CD8-positive, alpha-beta memory T cell (primary cell): ENCODE measurements at places on chromosomes 1 and 21.

DNA sequence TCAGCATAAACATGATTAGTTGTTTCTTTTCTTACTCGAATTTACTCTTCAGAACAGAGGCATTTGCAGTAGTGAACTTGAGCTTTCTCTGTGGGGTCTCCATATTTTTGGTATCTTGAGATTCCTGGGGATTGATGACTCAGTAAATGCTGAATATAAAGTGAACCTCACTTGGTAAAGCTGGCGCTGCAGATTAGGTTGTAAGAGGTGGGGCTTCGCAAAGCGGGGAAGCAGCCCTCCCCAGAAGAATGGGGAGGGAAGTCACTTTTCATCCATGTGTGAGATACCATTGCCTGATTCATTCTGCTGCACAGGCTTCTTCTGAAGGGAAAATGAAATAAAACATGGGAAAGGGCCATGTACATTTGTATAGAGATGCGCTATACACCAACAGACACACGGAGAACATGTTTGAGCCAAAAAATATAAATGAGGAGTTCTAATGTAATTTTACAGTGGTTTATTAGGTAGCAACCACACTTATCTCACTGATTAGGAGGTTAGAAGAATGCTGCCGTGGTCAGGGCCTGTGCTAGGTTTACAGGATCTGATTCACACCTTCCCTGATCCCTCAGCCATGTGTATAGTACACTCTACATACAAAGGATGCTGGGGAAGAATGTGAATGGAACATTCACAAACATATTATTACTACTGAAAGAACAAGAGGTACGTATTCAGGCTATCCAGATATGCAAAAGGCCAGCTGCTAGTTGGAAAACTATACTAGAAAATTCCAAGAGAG is 63.5 kb downstream of the DNTTIP2 start:
- H3K27ac ChIP-seq = no peak overlapping the region
- H3K36me3 ChIP-seq = no peaks in the 10 kb centered on the region
- H3K4me1 ChIP-seq = peaks cover 18% of the 10 kb centered on the region
- no peak for DNase-seq

GRCh38 chr1:64750875-64751274 is 6.0 kb downstream of the RAVER2 start:
- H3K27me3 ChIP-seq = no peaks in the 10 kb centered on the region
- H3K4me1 ChIP-seq = no peaks in the 10 kb centered on the region
- H3K36me3 ChIP-seq = no peaks in the 10 kb centered on the region
- no peak overlapping the region for H3K4me3 ChIP-seq
- H3K27ac ChIP-seq = no peak overlapping the region
- DNase-seq = no peak

DNA sequence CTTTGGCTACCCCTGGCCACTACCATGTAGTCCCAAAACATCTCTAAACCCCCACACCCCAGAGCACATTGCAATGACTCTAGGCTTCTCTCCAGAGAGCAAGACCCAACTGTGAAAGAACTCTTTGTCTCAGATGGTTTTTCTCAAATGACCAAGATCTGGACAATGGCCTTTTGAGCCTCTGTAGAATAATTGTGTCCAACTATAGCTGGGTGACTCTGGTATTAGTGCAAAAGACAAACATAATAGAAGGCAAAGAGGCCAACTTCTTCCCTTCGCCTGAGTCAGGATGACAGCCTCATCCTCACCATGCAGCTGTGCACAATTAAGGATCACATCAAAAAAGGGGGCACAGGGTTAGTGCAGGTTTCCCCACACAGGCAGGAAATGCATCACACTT is 139.6 kb downstream of the BRINP2 start:
- H3K4me1 ChIP-seq = no peaks in the 10 kb centered on the region
- H3K4me3 ChIP-seq = no peak overlapping the region
- no peak overlapping the region for H3K27ac ChIP-seq
- no peaks in the 10 kb centered on the region for H3K36me3 ChIP-seq
- no peak for DNase-seq

DNA sequence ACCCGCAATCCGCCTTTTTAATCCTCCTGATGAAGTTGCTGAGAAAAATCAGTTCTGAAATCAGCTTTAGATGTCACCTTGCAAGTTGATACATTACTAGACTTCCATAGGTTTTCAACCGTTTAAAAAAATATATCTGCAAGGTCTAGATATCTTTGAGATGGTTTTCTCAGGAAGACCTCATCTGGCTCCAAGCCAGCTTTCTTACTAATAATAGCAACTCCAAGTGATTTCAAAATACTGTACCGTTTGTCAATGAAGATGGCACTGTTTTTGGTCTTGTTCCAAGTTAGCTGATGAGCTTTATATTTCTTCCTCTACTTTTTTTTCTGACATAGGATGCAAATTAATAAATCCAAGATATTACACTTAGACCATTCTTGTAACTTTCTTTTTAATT is 40.3 kb downstream of the LRRC8C start:
- H3K4me3 ChIP-seq = no peak overlapping the region
- H3K27me3 ChIP-seq = no peaks in the 10 kb centered on the region
- peaks cover 71% of the 10 kb centered on the region for H3K4me1 ChIP-seq
- H3K36me3 ChIP-seq = no peaks in the 10 kb centered on the region
- no peak for DNase-seq

DNA sequence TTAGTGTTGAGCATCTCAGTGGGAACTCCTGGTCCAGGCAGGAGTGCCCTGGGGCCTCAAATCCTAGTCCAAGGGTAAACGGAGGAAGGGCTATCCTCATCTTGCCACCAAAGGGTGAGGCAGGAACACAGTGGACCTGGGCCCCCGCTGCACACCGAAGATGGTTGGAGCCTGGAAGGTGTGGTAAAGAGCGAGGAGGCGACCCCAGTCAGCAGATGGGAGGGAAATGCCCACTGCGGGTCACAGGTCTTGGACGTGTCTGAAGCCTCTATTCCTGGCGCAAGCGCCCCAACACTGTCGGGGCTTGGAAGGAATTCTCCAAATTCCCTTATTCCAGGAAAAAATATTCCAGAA is 38.5 kb upstream of the SYNC start:
- H3K4me1 ChIP-seq = peaks cover 5% of the 10 kb centered on the region
- no peaks in the 10 kb centered on the region for H3K36me3 ChIP-seq
- H3K4me3 ChIP-seq = peak overlapping the region; percentile 12
- peak overlapping the region; percentile 61 for H3K27ac ChIP-seq
- peaks cover 10% of the 10 kb centered on the region for H3K27me3 ChIP-seq

DNA sequence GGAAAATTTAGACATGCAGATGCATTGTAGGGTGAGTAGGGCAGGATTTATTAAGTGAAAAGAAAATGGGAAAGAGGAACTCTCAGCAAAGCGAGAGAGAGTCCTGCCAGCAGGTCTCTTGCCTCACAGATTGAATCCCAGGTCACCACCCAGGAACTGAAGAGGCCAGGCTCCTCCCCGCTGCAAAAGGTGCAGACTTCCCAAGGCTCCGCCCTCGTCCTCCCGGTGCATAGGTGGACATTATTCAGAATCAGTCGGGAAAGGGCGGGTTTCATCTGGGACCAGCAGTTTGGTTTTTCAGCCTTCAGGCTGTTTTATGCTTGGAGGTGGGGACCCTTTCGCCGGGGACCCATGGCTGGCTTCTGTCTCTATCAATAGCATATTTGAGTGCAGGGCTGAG is 41.6 kb upstream of the APP start:
- no peaks in the 10 kb centered on the region for H3K36me3 ChIP-seq
- H3K4me1 ChIP-seq = no peaks in the 10 kb centered on the region
- H3K27ac ChIP-seq = no peak overlapping the region
- no peaks in the 10 kb centered on the region for H3K27me3 ChIP-seq

DNA sequence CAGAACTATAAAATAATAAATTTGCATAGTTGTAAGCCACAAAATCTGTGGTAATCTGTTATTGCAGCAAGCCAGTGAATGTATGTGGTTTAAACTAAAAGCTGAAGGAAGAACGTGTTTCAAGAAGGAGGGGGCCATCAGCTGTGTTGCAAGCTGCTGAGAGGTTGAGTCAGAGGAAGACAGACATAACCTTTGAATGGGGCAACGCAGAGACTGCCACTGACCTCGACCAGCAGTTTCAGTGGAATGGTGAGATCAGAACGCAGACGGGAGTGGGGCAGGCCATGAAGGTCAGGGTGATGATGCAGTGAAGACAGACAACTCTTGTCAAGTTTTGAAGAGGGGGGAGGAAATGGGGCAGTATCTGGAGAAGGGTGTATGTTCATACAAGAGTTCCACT is 23.2 kb upstream of the QSOX1 start:
- no peak overlapping the region for H3K4me3 ChIP-seq
- DNase-seq = no peak
- no peaks in the 10 kb centered on the region for H3K27me3 ChIP-seq
- no peak overlapping the region for H3K27ac ChIP-seq
- H3K4me1 ChIP-seq = no peaks in the 10 kb centered on the region

DNA sequence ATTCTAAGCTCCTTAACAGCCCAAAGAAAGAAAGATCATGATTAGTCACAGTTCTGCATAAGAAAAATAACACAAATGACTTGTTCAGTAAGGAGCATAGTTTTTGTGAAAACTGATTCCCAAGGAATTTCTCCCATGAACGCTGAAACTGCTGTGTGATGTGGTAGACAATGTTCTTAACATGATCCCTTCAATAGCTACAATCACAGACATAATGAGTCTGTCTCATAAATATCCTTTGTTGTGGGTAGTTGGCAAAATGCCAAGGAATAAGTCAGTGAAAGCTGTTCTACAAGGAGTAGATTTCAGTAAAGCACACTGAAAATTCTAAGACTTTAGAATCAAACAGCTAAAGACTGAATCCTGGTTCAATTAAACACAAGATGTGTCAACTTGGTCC is 404.8 kb downstream of the HLX start:
- no peaks in the 10 kb centered on the region for H3K27me3 ChIP-seq
- DNase-seq = no peak

- H3K27ac ChIP-seq = no peak overlapping the region
- no peak for DNase-seq
- H3K4me1 ChIP-seq = no peaks in the 10 kb centered on the region
Measured at GRCh38 chr1:189530162-189530561, 947.5 kb downstream of the BRINP3 start.

GRCh38 chr1:18945401-18945849 is 11.1 kb downstream of the IFFO2 start:
- no peaks in the 10 kb centered on the region for H3K27me3 ChIP-seq
- peaks cover 7% of the 10 kb centered on the region for H3K36me3 ChIP-seq
- H3K4me3 ChIP-seq = no peak overlapping the region
- H3K27ac ChIP-seq = no peak overlapping the region

- H3K4me3 ChIP-seq = no peak overlapping the region
- H3K4me1 ChIP-seq = peaks cover 7% of the 10 kb centered on the region
Measured at GRCh38 chr1:209630383-209631225, 21.6 kb downstream of the LAMB3 start.

- no peak for DNase-seq
- no peaks in the 10 kb centered on the region for H3K4me1 ChIP-seq
- H3K27ac ChIP-seq = no peak overlapping the region
- no peaks in the 10 kb centered on the region for H3K27me3 ChIP-seq
Measured at GRCh38 chr21:35987475-35987874, 72.9 kb downstream of the SETD4 start.

GRCh38 chr1:51331206-51332100 is 1.1 kb upstream of the TTC39A start:
- no peak overlapping the region for H3K4me3 ChIP-seq
- peaks cover 4% of the 10 kb centered on the region for H3K4me1 ChIP-seq
- no peak for DNase-seq
- no peaks in the 10 kb centered on the region for H3K36me3 ChIP-seq

DNA sequence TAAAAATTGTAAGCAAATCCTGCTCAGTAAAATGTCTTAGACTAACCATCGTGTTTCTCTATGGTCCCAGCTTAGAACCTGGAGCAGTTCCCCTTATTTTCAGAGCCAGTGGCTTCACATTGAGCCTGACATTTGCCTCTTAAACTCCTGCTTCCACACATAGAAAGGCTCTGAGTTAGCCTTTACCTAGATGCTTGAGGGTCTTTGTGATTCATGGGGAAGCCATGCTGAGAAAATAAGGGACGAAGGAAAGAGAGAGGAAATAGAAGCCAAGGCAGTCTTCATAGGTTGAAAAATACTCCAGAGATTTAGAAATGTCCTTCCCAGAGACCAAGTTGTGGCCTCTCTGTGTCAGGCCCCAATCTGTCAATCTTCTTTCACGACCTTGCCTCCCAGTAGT is 16.1 kb upstream of the RBBP5 start:
- H3K27me3 ChIP-seq = no peaks in the 10 kb centered on the region
- H3K36me3 ChIP-seq = no peaks in the 10 kb centered on the region
- no peak for DNase-seq
- H3K27ac ChIP-seq = no peak overlapping the region
- H3K4me1 ChIP-seq = peaks cover 9% of the 10 kb centered on the region

GRCh38 chr1:232293361-232293760 is 336.6 kb downstream of the SIPA1L2 start:
- H3K27ac ChIP-seq = no peak overlapping the region
- no peaks in the 10 kb centered on the region for H3K36me3 ChIP-seq
- DNase-seq = no peak
- H3K27me3 ChIP-seq = no peaks in the 10 kb centered on the region
- H3K4me1 ChIP-seq = no peaks in the 10 kb centered on the region
- no peak overlapping the region for H3K4me3 ChIP-seq

- H3K36me3 ChIP-seq = no peaks in the 10 kb centered on the region
- no peaks in the 10 kb centered on the region for H3K27me3 ChIP-seq
- H3K27ac ChIP-seq = no peak overlapping the region
- peaks cover 5% of the 10 kb centered on the region for H3K4me1 ChIP-seq
Measured at GRCh38 chr1:33045246-33045645, 8.6 kb upstream of the AK2 start.

DNA sequence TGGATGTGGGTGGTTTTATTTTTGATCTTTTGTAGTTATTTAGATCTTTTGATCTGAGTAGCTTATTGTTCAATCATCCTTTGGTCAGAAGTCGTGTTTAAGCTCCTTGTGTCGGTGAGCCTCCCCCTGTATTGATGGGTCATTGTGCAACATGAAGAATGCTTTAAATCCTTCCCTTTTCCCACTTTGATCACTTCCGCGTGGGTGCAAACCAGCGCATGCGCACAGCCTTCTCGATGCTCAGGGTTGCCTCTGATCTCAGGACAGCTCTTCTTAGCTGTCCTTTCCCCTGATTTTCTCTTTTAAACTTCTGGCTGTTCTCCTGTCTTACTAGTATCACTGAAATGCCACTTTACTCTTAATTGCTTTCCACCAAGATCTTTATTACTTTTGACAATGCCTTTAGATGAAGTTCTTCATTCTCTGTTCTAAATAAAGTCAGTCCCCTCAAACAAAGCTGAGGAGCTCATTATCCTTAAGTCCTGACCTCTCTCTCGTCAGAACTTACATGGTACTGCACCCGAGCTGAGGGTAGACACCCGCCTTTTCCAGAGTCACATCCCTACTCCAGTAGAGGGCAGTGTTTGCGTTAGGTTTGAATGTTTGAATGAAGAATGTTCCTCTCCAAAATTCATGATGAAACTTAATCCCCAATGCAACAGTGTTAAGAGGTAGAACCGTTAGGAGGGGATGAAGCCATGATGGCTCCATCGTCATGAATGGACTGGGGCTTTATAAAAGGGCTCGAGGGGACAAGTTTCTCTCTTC is 547.9 kb upstream of the TMPRSS15 start:
- H3K27ac ChIP-seq = no peak overlapping the region
- no peaks in the 10 kb centered on the region for H3K4me1 ChIP-seq
- H3K36me3 ChIP-seq = no peaks in the 10 kb centered on the region
- no peak overlapping the region for H3K4me3 ChIP-seq
- no peaks in the 10 kb centered on the region for H3K27me3 ChIP-seq
